ENCODE measurements at places on chromosomes 13 and 19. TPM values are rescaled to one million over a fixed set of nuclear protein-coding genes. Genes with fewer than 3 reads are reported as not detected.
A peak's percentile ranks its signal among the peaks of the same experiment; 100 is the strongest.

The PLPP2 gene
- total RNA-seq, result 0.42 TPM

The ERF gene
- total RNA-seq, result 65.5 TPM

The RELB gene
- total RNA-seq, result 43.8 TPM

The SRRM5 gene
- 0.37 TPM for total RNA-seq

DNA sequence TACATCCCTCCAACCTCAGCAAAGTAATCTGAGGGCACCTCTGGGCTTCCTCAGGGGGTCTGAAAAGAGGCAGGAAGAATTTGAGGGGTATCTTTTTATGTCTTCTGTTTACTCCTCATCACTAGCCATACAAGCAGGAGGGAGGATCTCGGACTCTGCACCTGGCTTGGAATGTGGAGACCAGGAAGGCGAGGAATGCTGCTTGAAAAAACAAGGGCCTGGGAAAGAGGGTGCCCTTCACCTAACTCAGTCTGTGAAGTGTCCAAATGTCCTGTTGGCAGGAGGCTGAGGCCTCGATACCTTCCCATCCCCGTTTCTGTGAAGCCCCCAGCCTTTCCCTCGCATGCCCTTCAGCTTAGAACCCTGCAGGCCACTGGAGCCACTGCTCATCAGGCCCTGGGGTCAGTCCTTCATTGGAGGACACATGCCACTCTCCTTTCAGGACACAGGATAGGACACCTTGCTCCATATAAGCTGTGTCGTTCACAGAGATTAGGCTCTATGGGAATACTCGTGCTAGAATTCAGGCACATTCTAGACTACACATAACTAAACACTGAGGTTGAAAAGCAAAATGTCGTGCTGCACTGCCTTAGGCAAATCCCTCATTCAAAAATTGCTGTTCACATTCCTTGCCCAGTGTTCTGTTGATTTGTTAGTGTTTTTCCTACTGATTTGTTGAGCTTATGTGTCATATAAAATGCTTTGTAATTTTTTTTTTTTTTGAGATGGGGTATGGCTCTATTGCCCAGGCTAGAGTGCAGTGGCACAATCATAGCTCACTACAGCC is 49.7 kb downstream of the ESD start:
- no peak overlapping the region for H3K4me3 ChIP-seq
- H3K36me3 ChIP-seq, result peaks cover 23% of the 10 kb centered on the region
- H3K27me3 ChIP-seq, result no peaks in the 10 kb centered on the region
- peaks cover 22% of the 10 kb centered on the region for H3K4me1 ChIP-seq
- H3K27ac ChIP-seq, result no peak overlapping the region

DNA sequence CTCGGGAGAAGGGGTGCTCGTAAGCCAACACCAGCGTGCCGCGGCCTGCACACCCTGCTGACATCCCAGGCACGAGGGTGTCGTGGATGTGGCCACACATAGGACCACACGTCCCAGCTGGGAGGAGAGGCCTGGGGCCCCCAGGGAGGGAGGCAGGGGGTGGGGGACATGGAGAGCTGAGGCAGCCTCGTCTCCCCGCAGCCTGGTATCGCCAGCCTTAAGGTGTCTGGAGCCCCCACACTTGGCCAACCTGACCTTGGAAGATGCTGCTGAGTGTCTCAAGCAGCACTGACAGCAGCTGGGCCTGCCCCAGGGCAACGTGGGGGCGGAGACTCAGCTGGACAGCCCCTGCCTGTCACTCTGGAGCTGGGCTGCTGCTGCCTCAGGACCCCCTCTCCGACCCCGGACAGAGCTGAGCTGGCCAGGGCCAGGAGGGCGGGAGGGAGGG is 2.4 kb downstream of the IZUMO4 start:
- DNase-seq, result no peak
- H3K4me3 ChIP-seq, result no peak overlapping the region
- H3K36me3 ChIP-seq, result peaks cover 31% of the 10 kb centered on the region
- H3K27ac ChIP-seq, result no peak overlapping the region
- H3K27me3 ChIP-seq, result no peaks in the 10 kb centered on the region

DNA sequence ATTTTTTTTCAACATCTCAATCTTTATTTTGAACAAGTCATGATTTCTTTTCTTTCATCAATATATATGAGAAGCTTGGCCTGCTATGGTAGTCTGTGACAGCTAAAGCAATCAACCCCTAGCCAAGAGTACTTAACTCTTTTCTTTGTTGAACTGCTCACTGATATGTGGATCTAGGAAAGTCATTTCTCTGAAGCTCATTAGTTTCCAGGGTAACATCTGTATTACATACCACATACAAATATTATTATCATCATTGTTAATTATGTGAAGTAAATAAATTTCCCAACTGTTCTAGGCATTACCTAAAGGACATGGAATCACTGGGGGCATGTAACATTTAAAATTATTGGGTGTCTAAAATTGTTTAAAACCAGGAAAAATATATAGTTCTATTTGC is 267.3 kb downstream of the DCT start:
- no peaks in the 10 kb centered on the region for H3K27me3 ChIP-seq
- no peak overlapping the region for H3K4me3 ChIP-seq
- H3K27ac ChIP-seq, result no peak overlapping the region
- H3K36me3 ChIP-seq, result no peaks in the 10 kb centered on the region
- no peak for DNase-seq

DNA sequence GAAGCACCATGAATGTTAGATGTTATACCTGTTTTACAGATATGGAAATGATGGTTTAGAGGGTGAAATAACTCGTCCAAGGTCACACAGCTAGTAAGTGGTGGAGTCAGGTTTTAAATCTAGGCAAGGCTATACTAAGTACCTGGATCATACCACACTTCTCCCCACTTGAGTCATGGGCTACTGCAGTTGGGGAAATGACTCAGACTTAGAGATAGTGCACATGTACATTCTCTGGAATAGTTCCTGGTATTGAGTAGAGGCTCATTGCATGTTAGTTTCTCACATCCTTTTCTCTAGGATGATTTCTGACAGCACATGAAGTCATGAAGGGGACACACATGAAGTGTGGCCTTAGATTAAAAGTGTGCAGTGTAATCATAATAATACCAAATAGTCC is 76.2 kb upstream of the TNFSF11 start:
- no peaks in the 10 kb centered on the region for H3K27me3 ChIP-seq
- H3K4me1 ChIP-seq, result peaks cover 54% of the 10 kb centered on the region
- no peaks in the 10 kb centered on the region for H3K36me3 ChIP-seq
- DNase-seq, result peak; percentile 56
- H3K4me3 ChIP-seq, result no peak overlapping the region

DNA sequence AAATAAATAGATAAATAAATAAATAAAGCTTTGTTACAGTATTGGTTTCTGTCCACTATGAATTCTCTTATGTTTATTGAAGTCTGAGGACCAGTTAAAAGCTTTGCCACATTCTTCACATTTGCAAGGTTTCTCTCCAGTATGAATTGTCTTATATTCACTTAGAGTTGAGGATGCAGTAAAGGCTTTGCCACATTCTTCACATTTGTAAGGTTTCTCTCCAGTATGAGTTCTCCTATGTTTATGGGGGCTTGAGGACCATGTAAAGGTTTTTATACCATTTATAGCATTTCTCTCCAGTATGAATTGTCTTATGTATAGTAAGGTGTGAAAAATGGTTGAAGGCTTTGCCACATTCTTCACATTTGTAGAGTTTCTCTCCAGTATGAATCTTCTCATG is 168.3 kb downstream of the ZNF737 start:
- peaks cover 43% of the 10 kb centered on the region for H3K36me3 ChIP-seq
- no peak for DNase-seq
- no peaks in the 10 kb centered on the region for H3K27me3 ChIP-seq
- no peak overlapping the region for H3K4me3 ChIP-seq
- H3K27ac ChIP-seq, result no peak overlapping the region

- H3K4me3 ChIP-seq, result peak overlapping the region; percentile 52
- H3K27me3 ChIP-seq, result peaks cover 11% of the 10 kb centered on the region
- peaks cover 33% of the 10 kb centered on the region for H3K4me1 ChIP-seq
- no peaks in the 10 kb centered on the region for H3K36me3 ChIP-seq
These were observed 6.6 kb upstream of the CEACAM16 start for GRCh38 chr19:44692379-44692721.

GRCh38 chr19:11191273-11191755 is 6.0 kb downstream of the KANK2 start:
- H3K4me3 ChIP-seq, result no peak overlapping the region
- H3K4me1 ChIP-seq, result peaks cover 2% of the 10 kb centered on the region
- no peak for DNase-seq
- H3K27me3 ChIP-seq, result peaks cover 8% of the 10 kb centered on the region
- no peaks in the 10 kb centered on the region for H3K36me3 ChIP-seq

DNA sequence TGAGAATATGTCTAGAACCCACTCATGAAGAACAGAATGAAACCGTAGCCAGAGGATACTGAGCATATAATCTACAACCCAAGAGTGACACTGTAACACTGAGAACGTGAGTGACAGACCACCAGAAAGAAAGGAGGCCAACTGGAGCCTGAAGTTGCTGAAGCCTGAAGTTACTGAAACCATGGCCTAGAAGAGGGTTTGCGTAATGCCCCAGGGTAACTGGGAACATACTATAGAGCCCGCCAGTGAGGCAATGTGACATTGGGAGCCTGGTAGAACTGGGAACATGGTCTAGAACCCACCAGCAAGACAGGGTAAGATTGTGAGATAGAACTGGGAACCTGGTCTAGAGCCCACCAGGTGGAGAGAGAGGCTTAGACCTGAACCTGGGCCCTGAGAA is 15.5 kb upstream of the TNFSF14 start:
- peaks cover 3% of the 10 kb centered on the region for H3K27me3 ChIP-seq
- H3K36me3 ChIP-seq, result no peaks in the 10 kb centered on the region
- H3K4me1 ChIP-seq, result peaks cover 18% of the 10 kb centered on the region
- H3K4me3 ChIP-seq, result no peak overlapping the region
- H3K27ac ChIP-seq, result no peak overlapping the region
- no peak for DNase-seq

- no peaks in the 10 kb centered on the region for H3K4me1 ChIP-seq
- no peak for DNase-seq
- no peaks in the 10 kb centered on the region for H3K36me3 ChIP-seq
- no peak overlapping the region for H3K27ac ChIP-seq
- peaks cover 12% of the 10 kb centered on the region for H3K27me3 ChIP-seq
These were observed 11.1 kb upstream of the VSTM2B start for GRCh38 chr19:29514525-29515232.

- DNase-seq, result no peak
- no peak overlapping the region for H3K4me3 ChIP-seq
- H3K4me1 ChIP-seq, result peaks cover 2% of the 10 kb centered on the region
- peaks cover 4% of the 10 kb centered on the region for H3K36me3 ChIP-seq
- no peaks in the 10 kb centered on the region for H3K27me3 ChIP-seq
- H3K27ac ChIP-seq, result no peak overlapping the region
These were observed 37.8 kb upstream of the TFDP1 start for GRCh38 chr13:113546571-113547237.

DNA sequence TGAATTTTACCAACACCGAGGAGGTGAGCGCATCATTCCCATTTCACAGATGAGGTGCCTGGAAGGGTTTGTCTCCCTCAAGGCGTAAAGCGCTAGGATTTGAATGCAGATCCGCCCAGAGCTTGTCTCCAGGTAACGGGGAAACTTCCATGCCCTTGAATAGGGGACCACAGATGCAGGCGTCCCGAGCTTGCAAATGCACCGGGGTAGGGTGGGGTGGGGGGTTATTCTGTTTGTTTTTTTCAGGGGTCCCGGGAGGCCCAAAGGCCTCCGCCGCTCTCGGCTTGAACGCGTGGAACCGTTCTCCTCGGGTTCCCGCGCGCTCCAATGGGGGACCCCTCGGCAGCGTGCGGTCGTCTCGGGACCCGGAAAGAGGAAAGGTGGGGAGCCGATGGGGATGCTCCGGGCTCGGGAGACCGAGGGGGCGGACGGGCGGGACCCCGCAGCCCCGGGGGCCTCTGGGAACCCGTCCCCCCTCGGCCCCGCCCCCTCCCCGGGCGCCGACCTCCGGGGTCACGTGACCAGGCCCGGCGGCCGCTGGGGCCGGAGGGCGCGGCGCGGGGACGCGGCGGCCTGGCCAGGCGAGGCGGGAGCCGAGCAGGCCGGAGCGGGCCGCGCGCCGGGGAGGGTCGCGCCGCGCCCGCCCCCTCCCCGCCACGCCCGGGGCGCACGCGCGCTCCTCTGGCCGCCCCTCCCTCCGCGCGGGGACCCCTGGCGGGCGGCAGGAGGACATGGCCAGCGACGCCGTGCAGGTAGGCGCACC is at the start of gene PKN1:
PKN1 (plus strand) TSS at position 516 of the 763 bp plus-strand sequence; CDS start at position 732, 216 bp downstream.
- peaks cover 30% of the 10 kb centered on the region for H3K4me1 ChIP-seq
- no peaks in the 10 kb centered on the region for H3K27me3 ChIP-seq
- DNase-seq, result peak; percentile 75
- peak within 1 kb of the TSS; percentile 73 for H3K4me3 ChIP-seq
- peak within 1 kb of the TSS; percentile 71 for H3K27ac ChIP-seq

DNA sequence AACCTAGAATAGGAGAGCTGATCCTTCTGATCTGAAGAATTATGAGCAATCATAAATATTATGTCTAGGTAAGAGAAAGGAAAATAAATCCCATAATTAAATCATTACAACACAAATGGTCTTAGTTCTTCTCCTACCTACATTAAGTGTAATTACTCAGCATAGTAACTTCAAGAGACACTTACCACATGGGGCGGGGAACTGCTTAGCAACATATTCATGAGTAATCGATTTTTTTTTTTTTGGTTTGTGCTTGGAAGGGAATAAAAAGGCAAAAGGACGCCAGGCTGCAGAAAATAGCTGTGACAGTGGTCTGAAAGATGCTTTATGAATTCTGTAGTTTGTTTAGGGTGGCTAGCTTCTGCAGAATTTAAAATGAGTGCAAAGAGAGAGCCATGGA is 103.3 kb upstream of the HTR2A start:
- H3K4me1 ChIP-seq, result no peaks in the 10 kb centered on the region
- H3K27ac ChIP-seq, result no peak overlapping the region
- peaks cover 23% of the 10 kb centered on the region for H3K27me3 ChIP-seq
- no peak overlapping the region for H3K4me3 ChIP-seq

DNA sequence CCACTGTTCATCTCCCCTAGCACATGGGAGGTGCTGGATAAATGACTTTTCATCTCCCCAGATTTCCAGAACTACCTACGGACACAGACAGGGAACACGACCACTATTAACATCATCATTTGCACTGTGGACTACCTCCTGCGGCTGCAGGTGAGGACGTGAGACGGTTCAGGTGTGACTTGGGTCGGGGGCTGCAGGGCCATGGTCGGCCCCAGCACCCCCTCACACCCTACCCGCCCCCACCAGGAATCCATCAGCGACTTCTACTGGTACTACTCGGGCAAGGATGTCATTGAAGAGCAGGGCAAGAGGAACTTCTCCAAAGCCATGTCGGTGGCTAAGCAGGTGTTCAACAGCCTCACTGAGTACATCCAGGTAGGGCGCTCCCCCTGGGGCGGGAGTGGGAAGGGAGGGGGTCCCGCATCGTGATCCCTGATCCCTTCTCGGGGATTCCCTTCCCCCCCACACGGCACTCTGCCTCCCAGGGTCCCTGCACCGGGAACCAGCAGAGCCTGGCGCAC is 74.4 kb downstream of the MAP4K1 start:
- peaks cover 5% of the 10 kb centered on the region for H3K36me3 ChIP-seq
- no peak for DNase-seq
- H3K4me3 ChIP-seq, result peak overlapping the region; percentile 63
- H3K27ac ChIP-seq, result no peak overlapping the region
- peaks cover 33% of the 10 kb centered on the region for H3K4me1 ChIP-seq

GRCh38 chr13:50531917-50532899 is 311.3 kb downstream of the DLEU7 start:
- no peak overlapping the region for H3K4me3 ChIP-seq
- no peak overlapping the region for H3K27ac ChIP-seq
- H3K27me3 ChIP-seq, result no peaks in the 10 kb centered on the region

GRCh38 chr13:111610081-111610480 is 289.6 kb downstream of the TEX29 start:
- no peaks in the 10 kb centered on the region for H3K36me3 ChIP-seq
- no peak overlapping the region for H3K27ac ChIP-seq
